ENCODE measurements at places on chromosomes 12 and 14.

GRCh38 chr12:102394200-102394599 lies 86.2 kb downstream of the IGF1 start:
- DNase-seq, result no peak

DNA sequence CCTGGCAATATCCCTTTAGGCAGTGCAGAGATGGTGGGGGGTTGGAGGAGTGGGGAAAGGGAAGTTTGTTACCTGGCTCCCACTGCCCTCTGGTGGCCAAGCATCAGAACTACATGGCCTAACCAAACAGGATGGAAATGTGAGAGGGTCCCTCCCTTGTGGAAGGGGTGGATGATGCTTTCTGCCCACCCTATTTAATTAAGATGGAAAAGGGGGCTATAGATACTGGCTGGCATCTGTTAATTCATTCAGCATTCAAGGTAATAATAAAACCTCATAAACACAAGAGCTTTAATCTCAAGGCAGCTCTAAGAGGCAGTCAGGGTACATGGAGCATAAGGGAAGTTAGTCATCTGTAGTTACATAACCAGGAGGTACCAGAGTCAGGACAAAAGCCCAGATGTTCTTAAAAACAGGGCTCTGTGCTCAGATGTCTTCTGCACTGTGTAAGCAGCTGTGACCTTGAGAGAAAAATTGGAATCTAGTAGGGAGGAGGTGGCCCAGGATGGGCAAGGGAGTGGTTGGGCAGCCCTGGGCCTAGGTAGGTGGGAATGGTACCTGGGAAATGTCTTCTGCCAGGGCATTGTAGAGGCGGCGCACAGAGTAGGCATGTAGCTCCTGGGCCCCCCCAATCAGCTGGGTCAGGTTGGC lies 4.6 kb downstream of the AP1G2 start:
- peak; percentile 59 for DNase-seq

DNA sequence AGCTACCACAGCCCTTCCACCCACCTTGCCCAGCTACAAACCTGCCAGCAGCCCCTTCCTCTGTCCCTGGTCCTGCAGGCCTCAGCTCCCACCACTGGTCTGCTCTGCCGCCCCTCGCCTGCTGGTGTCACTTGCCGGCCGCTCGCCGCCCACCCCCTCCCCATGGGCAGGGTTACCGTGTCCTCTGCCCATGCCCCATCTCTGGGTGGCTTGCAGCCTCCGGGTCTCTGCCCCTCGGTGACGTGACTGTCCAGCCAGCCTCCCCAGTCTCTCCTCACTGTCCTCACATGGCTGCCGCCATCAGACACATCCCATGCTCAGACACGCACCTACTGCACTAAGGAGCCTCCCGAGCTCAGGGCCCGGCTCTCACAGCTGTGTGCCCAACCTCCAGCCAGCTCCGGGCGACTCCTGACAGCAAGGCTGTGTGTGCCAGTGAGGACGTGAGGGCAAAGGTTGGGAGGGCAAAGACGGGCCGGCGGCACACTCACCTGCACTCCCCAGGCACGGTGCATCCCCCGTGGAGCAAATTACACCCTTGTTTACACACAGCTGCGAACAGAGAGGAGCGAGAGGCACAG lies 13.4 kb downstream of the JAG2 start:
- DNase-seq, result no peak

DNA sequence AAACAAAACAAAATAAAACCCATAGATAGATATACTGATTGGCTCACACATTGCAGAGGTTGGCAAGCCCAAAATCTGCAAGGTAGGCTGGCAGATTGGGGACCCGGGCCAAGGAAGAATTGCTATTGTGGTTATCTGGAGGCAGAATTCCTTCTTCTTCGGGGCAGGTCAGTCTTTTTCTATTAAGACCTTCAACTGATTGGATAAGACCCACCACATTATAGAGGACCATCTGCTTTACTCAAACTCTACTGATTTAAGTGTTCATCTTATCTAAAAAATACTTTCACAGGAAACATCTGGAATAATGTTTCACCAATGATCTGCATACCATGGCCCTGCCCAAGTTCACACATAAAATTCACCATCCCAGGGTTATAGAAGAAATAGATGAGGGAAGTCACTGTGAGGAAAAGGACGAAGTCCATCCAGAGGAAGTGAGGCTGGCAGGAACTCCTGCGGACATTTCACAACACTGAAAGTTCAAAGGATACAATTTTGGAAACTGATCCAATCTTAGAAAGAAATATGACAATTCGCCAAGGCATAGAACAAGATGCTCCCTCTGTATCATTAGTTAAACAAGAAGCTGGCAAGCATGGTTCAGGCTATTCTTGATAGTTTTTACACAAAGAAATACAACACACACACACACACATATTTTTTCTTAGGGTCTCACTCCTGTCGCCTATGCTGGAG lies 127.6 kb upstream of the MED13L start:
- DNase-seq, result no peak

DNA sequence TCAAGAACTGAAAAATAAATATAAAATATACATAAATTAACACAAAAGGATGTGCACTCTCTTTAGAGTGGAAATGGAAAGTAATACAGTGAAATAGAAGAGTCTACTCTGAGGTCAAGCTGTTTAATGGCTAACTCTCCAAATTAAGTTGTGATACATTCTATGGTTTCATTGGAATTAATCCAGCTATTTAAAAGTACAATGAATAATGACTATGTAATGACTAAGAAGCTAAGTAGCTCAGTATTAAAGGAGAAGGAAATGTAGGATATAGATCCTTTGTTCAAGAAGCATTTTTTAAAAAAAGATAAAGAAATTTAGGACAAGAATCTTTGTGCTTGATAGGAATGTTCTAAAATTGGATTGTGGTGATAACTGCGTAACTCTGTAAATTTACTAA lies 85.3 kb downstream of the LRP6 start:
- no peak for DNase-seq

GRCh38 chr14:51977075-51977474 lies 12.3 kb upstream of the RTRAF start:
- DNase-seq, result peak; percentile 50

DNA sequence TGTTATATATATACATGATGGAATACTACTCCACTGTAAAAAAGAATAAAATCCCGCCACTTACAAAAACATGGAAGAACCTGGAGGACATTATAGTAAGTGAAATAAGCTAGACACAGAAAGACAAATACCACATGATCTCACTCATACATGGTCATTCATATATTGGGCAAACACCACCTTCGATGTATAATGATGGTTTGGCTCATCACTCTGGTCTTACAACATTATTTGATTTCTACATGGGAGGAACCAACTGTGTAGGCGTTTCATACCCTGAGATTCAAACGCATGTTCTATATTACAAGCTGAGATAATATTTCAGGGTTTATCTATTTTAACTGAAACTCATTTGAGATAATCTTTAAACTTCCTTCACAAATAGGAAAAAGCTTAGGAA lies 48.3 kb downstream of the ABCD2 start:
- DNase-seq, result no peak

DNA sequence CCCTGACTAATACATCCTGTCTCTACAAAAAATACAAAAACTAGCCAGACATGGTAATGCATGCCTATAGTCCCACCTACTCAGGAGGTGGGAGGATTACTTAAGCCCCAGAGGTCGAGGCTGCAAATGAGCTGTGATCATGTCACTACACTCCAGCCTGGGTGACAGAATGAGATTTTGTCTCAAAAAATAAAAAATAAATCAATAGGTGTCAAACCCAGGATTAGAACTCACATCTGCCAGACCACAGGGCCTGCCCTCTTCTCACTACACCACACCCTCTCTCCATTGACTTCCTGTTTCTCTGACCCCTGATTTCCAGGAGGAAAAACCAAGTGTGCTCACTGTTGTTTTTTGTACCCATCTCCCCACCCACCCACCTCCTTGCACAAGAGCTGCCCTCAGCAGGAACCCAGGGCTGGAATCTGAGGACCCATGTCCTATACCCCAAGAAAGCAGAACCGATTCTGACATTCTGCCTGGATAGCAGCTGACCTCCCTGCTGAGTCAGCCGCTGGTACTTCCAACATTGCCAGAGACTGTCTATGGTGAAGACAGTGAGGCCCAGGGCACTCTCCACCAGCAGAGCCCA lies 6.2 kb downstream of the CMKLR1 start:
- DNase-seq, result peak; percentile 38

GRCh38 chr14:78292003-78292402 lies 121.8 kb downstream of the NRXN3 start:
- DNase-seq, result no peak

DNA sequence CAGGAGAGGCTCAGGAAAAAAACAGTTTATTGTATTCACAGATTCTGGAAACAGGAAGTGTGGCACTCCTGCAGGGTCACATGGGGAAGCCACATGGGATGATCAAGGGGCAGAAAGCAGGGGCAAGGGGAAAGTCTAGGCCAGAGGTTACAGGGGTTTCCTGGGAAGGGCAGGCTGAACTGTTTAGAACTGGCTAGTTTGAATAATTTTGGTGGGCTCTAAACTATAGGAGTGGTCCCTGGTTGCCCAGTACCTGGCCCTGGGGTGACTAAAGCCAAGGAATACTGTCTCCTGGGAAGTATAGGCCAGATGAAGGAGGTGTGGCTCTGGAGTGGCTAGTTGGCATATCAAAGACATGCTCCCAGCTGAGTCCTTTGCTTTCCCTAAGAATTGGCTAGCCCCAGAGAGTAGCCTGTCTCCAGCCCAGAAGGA lies 169.2 kb downstream of the SLC41A2 start:
- no peak for DNase-seq

DNA sequence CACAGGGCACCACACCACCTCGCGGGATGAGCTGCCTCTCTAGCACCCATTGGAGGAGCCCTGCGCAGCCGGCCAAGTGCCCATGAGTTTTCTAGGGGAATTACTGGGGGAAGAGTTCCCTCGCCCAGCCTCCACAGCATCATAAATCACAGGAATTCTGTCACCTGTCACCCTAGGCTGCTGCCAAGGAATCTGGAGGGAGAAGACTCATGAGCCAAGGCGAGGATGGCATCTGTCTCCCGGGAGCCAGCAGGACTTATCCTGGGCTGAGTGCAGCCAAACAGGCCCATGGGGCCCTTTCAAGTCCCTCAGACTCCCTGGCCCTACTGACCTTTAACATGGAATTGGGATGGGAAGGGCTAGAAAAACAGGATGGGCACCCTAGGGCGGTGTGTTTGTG lies 7.8 kb upstream of the OTUB2 start:
- peak; percentile 22 for DNase-seq

DNA sequence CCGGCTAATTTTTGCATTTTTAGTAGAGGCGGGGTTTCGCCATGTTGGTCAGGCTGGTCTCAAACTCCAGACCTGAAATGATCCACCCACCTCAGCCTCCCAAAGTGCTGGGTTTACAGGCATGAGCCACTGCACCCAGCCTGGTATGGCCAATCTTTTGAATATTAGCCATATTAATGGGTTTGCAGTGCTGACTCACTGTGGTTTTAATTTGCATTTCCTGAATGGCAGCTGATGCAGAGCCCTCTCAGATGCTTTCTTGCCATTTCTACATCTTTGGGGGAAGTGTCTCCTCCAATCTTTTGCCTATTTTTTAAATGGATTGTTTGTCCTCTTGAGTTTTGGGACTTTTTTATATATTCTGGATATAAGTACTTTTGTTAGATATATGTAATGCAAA lies 55.5 kb upstream of the NPAS3 start:
- no peak for DNase-seq

DNA sequence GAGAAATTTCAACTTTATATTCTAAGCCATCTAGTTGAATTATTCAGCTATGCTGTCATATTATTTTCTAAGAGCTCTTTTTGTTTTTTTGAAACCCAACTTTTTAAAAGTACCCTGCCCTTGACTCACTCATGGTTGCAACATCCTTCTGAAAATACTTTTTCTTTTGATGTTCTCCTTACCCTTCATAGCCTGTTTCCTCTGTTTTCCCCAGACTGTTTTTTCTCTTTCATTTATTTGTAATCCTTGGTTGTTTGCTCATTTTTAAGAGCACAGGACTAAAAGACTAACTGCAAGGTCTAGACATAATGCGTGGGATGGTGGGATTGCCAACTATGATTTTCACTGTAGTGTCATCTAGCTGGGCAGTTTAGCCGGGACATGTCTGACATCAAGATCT lies 21.2 kb upstream of the CDKL1 start:
- peak; percentile 8 for DNase-seq

- DNase-seq, result no peak
These were observed 40.2 kb downstream of the MYF5 start for GRCh38 chr12:80756875-80757274.

DNA sequence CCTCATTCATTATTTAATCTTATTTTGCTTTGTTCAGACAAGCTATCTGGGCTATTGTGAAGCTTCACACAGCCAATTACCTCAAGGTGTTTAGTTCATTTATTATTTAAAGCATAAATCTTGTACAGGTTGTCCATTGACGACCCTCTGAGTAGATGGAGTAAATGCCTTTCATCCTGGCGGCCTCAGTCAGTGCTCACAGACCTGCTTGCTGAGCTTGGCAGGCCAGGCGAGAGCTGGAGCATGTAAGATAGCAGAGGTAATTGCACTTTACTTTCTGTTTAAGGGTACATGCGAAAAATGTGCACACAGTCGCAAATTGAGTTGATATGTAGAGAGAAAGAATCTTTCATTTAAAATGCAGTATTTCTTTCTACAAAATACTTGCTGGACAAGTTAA lies 224.4 kb downstream of the NPAS3 start:
- no peak for DNase-seq

- DNase-seq, result no peak
These were observed 856.9 kb upstream of the SEL1L start for GRCh38 chr14:82390586-82390985.

DNA sequence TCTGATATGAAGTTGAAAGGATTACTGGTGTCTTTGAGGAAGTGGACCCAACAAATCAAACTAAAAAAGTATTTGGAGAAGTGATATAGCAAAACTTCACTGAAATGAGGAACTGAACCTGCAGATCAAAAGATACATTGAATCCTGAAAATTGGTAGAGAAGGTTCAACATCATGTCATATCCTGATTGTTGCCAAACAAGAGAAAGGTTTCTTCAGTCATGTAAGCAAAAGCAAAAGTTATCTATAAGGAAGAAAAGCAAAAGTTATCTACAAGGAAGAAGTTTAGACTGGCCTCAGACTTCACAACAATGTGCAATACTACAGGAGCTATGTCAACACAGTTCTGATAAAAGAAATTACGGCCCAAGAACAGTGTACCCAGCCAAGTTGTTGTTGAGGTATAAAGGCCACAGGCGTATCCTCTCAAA lies 142.7 kb downstream of the RAD51B start:
- DNase-seq, result no peak

GRCh38 chr12:28578833-28579252 lies 388.6 kb downstream of the CCDC91 start:
- peak; percentile 92 for DNase-seq

GRCh38 chr12:78818487-78818886 lies 46.1 kb upstream of the SYT1 start:
- DNase-seq, result no peak

DNA sequence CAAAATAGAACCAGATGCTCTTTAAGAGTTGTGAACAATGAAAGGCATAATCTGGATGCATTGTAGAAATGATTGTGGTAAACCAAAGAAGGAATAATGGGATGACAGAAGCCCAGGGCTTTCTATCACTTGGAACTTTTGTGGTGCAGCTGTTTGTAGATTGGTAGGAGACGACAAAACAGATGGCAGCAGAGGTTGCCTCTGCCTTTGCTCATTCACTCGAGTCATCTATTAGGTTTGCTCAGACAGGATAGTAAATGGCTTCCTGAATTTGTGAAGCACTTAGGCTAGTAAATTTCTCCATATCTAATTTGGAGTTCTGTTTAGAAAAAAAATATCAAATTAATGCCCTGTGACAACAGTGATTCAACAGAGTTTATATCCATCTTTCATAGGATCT lies 78.4 kb downstream of the FGD4 start:
- no peak for DNase-seq

- DNase-seq, result no peak
These were observed 224.3 kb downstream of the PELI2 start for GRCh38 chr14:56342494-56342942.

GRCh38 chr12:39440781-39441180 lies 2.1 kb downstream of the KIF21A start:
- no peak for DNase-seq

All from trophoblast cell (in vitro differentiated cells and primary cell).